Effector memory CD8-positive, alpha-beta T cell (primary cell): ENCODE measurements at places on chromosomes 7 and 10.

DNA sequence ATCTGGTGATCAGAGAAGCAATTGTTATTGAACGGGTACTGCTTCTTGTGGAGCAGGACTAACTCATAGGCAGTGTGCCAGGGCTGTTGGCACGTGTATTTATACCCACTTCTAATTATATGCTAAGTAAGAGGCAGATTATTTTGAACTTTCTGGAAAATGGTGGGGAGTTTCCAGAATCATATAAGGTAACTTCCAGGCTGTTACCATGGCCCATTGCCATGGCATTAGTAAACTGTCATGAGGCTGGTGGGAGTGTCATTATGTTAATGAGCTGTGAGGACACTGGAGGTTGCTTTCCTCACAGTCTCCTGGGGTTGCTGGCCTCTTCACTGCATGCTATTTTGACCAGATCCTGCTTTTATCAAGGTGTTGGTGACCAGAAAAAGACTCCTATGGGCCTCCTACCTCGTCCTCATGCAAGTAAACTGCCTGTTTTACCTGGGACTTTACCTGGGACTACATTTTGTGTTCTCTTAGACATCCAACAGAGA is 122.6 kb downstream of the KCND2 start:
- no peak for DNase-seq

DNA sequence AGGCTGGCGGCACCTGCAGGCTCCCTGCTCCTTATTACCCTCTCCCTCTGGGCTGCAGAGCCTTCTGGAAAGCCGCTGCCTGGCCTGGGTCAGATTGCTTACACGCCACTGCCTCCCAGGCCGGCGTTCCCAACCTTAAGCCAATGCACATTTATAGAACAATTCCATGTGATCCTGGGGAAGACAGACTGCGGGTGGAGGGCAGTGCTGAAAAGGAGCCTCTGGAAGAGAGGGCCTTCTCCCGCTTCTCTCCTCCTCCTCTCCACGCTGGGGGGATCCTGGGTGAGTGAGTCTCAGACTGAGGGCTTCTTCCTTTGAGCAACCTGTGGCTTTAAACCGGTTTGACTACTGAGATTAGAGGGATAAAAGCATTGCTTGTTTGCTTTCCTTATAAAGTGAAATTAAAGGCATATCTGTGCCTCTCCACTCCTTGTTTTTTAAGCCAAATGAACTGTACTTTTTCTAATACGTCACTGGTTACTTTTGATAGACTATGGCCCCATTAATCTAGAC is 5.5 kb downstream of the TACC2 start:
- no peak for DNase-seq

DNA sequence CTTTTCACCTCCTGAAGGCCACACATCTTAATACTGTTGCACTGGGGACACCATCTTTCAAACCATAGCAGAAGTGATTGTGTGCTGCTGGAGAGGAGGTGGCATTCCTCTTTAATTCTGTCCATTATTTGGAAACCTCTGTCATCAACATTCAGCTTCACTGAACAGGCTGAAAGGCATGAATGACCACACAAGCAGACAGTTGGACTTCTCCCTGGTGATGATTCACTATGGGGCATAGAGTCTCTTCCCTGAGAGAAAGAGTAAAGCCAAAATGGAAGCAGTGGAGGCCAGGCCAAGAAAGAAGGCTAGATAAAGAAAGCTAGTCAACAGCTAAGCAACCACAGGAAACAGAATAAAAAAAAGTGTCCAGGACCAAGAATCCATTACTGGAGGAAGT is 113.1 kb upstream of the VSTM2A start:
- no peak for DNase-seq

DNA sequence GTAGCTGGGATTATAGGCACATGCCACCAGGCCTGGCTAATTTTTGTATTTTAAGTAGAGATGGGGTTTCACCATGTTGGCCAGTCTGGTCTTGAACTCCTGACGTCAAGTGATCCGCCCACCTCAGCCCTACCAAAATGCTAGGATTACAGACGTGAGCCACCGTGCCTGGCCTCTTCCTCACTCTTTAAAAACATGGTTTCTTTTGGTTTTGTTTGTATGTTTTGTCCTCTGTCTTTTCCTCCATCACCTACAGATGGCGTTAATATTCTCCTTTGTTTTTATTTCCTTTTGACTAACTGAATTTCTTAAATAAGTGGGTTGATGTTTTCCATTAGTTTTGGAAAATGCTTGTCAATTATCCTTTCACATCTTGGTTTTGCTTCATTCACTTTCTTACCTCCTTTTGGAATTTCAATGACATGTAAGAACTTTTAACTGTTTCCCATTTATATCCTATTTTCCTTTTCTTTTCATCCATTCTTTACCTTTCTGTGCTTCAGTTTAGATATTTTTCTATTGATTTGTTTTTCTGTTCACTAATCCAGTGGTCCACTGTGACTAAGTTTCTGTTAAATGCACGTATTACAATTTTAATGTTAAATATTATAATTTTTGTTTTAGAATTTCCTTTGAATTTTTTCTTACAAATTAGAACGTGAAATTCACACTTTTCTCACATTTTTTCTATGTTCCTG is 104.1 kb downstream of the ZNF467 start:
- no peak for DNase-seq

GRCh38 chr7:114426824-114427223 is 12.2 kb downstream of the FOXP2 start:
- DNase-seq = no peak

- no peak for DNase-seq
Measured at GRCh38 chr7:24368161-24368560, 84.2 kb downstream of the NPY start.

GRCh38 chr10:75547391-75548298 is 116.2 kb downstream of the LRMDA start:
- DNase-seq = no peak

- no peak for DNase-seq
Measured at GRCh38 chr10:32077896-32078485, 21.8 kb upstream of the KIF5B start.

DNA sequence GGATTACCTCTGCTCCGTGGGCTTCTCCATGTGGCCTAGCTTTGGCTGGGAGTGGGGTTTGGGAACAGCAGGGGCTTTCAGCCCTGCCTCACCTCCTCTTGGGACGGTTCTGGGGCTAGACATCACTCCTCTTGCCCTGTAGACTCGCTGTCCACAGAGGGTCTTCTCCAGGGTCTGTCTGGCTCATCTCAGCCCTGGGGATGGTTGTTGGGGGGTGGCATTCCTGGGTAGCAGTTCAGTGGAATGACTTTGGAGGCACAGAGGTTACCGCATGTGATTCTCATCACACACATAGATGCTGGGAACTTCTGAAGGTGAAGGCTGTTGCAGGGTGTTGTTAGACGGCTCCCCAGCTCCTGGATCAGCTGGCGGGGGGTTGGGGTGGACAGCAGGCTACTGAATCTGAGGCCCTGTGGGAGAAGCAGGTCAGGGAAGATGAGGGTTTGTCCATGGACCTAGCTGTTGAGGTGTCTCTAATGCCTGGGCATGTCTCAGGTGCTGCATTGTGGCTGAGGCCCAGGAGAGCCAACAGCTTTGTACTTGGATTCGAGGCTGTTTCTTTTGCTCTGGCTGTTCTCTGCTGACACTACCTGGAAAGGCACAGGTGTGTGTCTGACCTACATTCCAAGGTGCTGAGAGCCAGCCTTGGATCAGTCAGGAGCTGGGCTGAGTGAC is 23.8 kb downstream of the RAMP3 start:
- DNase-seq = no peak

DNA sequence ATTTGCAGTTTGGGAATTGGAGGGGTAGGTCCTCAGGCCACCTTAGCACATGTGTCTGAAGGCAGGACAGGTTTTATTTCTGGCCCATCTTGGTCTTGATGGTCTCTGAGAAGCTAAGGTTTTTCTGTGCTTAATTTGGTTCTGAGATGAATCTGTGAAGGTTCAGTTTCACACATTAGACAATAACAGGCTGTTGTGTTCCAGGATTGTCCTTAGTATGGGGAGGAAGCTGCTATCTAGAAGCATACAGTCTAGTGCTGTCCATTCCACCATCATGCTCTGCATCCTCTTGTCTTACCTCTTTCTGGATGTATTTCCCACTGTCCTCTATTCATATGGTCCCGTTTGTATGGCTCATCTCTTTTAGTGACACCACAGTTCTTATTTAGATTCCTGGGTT is 7.1 kb downstream of the UBE2D1 start:
- DNase-seq = no peak

- peak; percentile 83 for DNase-seq
Measured at GRCh38 chr10:22988581-22989360, 60.9 kb downstream of the ARMC3 start.

DNA sequence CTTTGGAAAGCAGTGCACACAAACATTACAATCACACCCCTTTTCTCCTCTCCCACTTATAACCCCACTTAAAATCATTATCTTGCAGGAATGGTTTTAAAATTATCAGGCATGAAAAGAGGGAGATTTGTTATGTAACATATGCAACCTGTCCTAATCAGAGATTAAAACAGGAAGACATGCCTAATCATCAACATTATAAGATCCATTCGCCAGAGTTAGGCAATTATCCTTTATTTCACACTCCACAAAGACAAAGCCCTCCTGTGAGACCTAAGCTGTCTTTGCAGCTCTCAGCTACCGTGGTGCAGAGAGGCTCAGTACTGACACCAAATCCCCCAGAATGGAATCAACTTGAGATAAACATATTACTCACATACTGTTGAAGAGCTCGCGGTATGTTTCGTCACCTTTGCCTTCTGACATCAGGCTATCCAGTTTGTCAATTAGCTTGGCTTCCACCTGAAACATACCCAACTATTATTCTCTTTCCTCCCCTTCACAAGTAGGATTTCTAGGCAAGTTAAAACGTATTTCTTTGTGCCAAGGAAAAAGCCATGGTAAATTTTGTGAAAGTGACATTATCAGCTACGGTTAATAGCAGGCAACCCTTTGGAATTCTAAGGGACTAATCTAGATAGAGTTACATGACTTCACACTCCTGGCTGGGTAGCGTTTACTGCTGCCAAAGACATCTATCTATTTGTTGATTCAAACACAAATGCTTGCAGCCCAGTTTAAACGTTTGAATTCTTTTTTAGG is 226.2 kb upstream of the IMMP2L start:
- DNase-seq = no peak

DNA sequence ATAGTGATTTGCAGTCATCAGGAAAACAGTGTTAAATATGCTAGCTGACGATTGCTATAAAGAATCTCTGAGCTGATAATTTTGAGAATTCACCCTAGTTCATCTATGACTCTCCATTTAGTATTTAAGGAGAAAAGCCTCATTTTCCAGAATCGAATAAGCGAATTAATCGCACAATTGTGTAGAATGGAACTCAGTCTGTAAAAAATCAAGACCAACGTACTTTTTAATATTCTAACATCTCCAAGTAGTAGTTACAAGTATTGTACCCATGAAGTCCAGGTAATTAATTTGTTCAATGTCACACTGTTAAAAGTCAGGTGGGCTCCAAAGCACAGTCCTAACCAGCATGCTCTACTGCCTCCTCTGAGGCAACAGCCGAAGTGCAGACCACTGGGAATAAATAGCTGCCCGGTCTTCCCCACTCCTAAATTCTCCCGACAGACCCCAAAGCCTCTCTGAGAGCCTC is 380 bp upstream of the AGBL3 start:
- no peak for DNase-seq
